Stimulated activated CD4-positive, alpha-beta T cell treated with anti-CD3 and anti-CD28 coated beads, Interleukin-4, amount 100 ng/mL, for 1 hour (primary cell): ENCODE measurements at places on chromosomes 6 and 20.

- no peak for DNase-seq
Measured at GRCh38 chr6:170134471-170135440, 156.1 kb downstream of the DLL1 start.

DNA sequence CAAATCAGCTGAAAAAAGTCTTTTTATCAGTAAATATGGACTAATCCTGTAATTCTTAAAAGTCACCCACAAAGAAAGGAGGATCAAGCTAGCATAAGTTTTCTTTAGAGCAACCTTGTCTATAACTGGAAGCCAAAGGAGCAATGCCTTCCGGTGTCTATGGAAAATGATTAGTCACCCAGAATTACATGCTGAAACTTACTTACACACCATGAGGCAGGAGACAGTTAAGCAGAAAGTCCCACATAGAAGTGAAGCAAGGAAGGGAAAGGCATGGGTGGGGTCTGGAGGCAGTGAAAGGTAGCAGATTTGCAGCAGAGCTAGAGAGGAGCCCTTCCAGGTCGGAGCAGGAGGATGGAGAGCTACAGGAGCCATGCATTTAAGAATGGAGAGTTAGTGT lies 153.7 kb upstream of the RIPOR2 start:
- DNase-seq, result no peak

GRCh38 chr6:138382498-138383265 lies 5.0 kb downstream of the SMIM28 start:
- no peak for DNase-seq

DNA sequence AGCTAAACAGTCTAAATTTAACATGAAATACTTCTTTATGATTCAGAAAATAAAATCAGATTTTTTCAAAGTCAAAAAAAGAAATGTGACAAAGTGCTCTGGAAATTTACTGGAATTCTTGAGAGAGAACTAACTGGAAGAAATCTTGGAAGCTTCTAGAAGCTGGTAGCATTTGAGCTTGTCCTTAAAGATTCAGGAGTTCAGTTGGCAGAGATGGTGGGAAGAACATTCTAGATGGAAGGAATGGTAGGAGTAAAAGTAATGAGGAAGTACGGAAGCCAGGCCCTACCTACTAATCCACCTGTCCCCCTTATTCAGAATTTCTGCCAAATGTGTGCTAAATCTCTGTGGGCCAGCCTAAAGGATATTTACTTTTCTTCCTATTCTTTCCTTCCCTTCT lies 21.2 kb downstream of the RALY start:
- DNase-seq, result no peak

- no peak for DNase-seq
Measured at GRCh38 chr6:126761854-126762253, 356.6 kb upstream of the RSPO3 start.

- DNase-seq, result no peak
Measured at GRCh38 chr6:144834426-144835038, 549.4 kb downstream of the UTRN start.

- DNase-seq, result no peak
Measured at GRCh38 chr20:43662943-43663655, 3.8 kb upstream of the MYBL2 start.

- no peak for DNase-seq
Measured at GRCh38 chr6:149140910-149141290, 176.6 kb upstream of the TAB2 start.

GRCh38 chr20:33569802-33570391 lies 80.0 kb downstream of the CBFA2T2 start:
- DNase-seq, result no peak

DNA sequence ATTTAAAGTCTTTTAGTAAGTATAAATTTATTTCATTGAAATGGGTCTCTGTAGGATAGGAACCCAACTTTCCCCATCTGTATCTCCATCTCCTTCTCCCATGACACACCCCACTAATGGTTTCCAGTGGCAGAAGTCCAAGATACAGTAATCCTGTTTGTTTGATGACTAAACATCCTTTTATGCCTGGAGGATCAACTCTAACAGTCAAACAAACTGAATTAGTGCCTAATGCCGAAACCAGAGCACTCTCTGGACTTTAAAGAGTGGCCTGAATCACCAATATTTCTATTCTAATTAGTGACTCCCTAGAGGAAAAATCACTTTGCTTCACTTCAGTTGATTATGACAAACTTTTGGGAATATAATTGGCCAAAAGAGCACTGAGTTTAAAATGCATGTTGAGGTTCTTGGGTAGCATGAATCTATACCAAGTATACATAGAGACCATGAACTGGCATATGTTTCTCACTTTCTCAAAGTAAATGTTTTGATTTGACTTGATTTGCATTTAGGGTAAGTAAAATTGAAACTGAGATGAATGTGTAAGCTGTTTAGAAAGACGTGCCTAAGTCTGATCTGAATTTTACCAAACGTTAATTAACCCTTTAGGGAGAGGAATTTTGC lies 776.4 kb upstream of the NRSN1 start:
- no peak for DNase-seq

DNA sequence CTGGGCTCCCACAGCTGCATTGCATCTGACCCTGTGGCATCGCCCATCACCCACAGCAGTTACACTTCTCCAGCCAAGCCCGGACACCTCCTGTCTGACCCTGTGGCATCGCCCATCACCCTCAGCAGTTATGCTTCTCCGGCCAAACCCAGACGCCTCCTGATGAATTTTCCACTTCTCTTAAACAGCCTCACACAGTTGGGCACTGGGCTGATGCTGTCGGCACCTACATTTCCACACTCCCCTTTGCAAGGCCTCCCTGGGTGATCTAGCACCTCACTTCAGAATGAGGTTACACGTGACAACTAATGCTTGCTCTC lies 175.2 kb upstream of the ARID1B start:
- DNase-seq, result no peak

DNA sequence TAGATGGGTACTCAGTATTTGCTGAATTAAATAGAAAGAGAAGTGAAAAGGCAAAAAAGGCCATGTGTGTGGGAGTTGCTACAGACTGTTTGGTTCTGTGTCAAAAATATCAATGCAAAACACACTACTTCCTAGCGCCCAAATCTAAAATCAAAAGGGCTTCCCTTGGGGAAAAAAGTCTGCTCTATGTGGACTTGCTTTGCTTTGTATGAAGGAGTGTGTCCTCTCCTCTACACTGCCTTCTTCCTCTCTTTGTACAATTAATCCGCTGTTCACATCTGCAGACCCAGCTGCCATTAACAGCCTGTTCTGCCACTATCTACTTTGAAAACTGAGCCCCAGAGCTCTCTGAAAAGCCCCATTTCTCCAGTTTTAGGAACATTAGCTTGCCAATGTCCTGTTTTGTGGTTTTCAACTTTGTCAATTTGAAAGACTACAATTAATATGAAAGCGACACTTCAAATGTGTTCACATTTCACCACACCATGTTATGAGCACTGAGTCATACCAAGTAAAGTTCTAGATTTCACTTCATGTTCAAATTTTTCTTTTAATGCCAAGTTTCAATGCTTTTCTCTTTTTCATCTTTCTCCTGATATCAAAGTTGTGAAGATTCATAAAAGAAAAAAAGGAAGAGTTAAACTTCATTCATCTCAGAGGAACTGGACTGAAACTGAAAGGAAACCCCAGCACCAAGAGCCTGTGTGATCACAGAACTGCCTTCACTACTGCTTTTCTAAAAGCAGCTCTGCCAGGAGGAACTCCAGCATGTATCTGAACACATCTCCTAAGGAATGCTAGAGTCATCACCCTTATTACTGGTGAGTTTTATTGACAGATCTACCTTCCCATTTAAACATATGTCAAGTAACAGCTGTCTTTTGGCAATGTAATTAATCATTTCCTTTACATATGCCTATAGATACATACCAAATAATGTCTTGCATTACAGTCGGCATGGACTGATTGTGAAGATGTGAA lies 102.6 kb downstream of the KIF13A start:
- no peak for DNase-seq

- no peak for DNase-seq
Measured at GRCh38 chr6:132052096-132052495, 100.9 kb upstream of the CCN2 start.

- no peak for DNase-seq
Measured at GRCh38 chr6:79526897-79527296, 10.3 kb downstream of the LCA5 start.

DNA sequence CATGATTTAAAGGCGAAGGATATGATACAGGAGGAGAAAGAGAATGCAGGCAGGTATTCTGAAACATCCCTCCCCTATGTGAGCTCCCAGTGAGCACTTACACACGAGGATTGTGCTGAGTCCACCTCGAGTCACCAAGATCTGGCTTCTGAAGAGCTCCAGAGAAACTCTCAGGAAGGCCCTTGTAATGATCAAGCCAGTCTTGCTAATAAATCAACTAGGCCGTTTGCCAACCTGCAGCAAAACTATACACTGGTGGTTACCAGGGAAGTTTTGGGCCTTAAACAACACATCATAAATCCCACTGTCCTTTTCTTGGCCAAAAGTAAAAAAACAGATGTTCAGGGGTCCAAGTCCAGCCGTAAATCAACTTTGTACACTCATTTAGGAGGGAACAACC lies 79.2 kb downstream of the STXBP5 start:
- DNase-seq, result no peak

- no peak for DNase-seq
Measured at GRCh38 chr6:118804091-118804490, 89.9 kb upstream of the ASF1A start.
